Astrocyte of the spinal cord (primary cell): ENCODE measurements at places on chromosomes 5 and 9.

DNA sequence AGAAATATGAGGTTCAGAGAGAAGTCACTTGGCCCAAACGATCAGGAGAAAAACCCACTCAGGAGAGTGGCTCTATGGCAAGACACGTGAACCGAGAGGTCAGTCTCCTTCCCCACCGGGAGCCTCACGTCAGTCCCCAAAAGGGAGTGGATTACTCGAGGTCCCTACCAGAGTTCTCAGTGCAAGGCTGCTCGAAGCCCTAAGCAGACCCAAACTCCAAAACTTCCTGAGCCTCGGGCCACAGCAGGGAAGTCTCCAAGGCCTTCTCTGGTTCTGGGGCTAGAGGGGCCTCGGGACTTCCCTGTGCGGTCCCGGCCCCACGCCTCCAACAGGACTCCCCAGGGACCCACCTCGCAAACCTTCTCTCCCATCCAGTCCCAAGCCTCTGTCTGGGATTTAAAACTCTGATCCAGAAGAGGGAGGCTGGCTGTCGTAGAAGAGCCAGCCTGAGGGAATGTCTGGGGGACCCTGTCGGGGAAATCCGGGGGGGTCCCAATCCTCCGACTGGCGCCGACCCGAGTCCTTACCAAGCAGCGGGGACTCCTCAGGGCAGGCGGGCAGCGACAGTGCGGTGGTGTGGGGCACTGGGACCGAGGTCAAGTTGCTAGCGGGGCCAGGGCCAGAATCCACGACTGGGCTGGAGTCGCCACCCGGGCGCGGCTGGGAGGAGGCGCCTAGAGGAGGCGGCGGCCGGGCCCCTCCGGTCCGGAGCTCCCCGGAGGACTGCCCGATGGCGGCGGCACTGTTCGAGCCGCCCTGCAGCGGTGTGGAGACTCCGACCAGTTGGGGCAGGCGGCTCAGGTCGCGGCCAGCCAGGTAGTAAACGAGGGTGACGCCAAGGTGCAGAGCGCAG, 679 bp downstream of the B4GALT1 start:
- DNase-seq = no peak

GRCh38 chr5:67515762-67516161, 319.2 kb upstream of the CD180 start:
- DNase-seq = no peak

DNA sequence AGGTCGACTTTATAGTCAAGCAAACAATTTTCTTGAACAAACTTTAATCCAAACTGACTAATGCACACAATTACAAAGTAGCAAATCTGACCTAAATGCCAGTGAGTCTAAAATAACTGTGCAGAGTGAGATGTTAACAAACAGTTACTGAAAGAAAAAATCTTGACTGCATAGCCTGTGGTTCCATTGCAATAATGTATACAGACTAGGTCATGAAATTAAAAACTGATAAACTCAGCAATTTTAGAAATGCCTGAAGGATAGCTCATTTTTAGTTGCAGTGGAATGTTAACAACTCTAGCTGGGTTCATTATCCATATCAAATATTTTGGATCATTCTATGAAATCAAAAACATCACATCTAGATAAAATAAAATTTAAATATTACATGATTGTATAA, 73.4 kb upstream of the CDH12 start:
- no peak for DNase-seq

DNA sequence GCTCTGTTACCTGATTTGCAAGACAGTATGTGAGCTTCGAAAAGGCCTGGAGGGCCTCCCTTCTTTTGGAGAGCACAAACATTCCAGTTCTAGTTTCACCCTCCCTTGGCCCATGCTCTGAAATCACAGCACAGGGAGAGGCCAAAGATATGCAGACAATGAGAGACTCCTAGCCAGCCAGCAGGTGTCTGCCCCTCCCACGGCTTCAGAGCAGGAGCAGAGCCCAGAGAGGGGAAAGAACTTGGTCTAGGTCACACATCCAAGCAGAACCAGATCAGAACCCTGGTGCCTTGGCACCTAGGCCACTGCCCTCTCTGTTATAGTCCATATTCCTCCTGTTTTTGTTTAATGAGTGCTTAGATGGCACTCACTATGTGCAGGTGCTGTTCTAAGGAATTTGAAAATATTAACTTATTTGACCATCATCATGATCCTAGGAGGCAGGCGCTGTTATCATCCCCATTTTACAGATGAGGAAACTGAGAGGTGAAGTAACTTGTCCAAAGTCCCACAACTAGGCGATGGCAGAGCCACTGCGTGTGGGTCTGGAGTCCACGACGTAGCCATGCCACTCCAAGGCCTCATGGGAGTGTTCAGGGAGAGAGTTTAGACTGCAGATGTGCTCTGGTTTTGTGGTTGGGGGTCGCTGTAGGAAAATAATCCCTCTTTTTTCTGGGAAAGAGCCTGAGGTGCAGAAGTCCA, 27.2 kb downstream of the TMOD1 start:
- DNase-seq = no peak

GRCh38 chr9:133512253-133513213, 12.2 kb downstream of the MYMK start:
- no peak for DNase-seq

DNA sequence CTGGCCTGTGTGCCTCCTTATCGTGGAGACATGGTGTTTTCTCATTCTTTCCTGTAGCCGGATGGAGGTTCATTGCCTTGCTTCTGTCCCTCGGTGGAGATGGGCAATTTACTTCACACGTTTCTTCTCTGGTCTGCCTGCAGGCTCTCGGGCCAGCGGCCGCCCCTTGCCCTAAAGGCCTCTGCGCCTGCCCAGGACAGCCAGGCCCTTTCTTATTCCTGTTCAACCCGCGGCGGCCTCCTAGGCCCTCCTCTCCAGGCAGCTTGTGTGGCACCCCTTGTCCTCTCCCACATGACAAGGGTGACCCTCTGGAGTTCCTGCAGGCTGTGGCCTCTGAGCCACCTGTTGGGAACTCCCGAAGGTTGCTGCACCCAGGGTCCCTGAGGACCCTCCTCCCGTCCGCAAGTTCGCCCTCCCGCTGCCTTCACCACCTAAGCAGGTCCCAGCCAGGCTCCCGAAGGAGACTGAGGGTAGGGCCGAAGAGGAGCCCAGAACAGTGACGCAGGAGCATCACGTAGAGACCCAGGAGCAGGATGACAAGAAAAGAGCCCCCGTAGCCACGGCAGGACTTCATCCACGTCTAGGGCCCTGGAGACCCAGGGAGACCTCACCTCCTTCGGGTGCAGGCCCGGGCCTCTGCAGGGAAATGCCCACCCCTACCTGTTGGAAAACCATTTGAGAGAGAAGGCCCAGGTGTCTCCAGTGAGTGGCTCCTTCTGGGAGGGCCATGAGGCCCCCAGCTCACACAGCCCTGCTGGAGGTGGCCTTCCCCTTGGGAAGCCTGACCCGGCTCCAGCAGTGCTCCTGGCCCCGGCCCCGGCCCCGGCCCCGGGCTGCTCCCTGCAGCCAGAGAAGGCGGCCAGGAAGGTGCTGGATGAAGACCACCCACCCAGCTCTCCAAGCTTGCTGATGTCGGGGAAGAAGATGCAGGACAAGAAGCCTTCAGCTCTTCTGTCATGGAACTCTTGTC, 291.4 kb downstream of the TLE4 start:
- no peak for DNase-seq

GRCh38 chr5:96933764-96934707, 1.8 kb upstream of the LNPEP start:
- DNase-seq = no peak

GRCh38 chr9:92614763-92615461, 55.0 kb downstream of the IPPK start:
- no peak for DNase-seq

- no peak for DNase-seq
Observed at GRCh38 chr9:76289042-76289441, 105.2 kb downstream of the RFK start.

DNA sequence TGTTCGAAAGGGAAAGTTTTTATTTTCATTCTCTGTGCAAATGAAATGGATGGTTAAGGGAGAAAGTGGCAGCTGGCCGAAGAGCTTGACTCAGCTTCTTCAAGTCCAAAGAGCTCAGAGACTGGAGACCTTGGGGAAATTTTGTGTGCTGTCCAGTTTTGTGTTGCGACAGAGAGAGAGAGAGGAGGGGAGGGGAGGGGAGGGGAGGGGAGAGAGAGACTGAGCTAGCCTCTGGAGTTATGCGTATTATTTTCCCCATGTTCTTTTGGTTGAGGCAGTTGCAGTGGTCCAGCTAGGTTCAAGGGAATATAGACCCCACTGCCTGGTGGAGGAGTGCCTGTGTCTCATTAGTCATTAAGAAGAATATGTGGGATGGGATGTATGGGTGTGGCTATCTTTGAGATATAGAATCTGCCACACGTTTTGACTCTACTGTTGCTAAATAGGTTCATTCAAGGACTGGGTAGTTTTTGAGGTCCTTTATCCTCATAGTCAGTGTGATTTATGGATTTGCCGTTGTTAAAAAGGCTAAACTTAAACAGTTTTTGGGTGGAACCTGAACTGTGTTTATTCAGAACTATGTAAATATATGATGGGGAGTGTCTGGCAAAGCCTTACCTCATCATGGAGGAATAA, 69.7 kb downstream of the ARHGAP26 start:
- no peak for DNase-seq

DNA sequence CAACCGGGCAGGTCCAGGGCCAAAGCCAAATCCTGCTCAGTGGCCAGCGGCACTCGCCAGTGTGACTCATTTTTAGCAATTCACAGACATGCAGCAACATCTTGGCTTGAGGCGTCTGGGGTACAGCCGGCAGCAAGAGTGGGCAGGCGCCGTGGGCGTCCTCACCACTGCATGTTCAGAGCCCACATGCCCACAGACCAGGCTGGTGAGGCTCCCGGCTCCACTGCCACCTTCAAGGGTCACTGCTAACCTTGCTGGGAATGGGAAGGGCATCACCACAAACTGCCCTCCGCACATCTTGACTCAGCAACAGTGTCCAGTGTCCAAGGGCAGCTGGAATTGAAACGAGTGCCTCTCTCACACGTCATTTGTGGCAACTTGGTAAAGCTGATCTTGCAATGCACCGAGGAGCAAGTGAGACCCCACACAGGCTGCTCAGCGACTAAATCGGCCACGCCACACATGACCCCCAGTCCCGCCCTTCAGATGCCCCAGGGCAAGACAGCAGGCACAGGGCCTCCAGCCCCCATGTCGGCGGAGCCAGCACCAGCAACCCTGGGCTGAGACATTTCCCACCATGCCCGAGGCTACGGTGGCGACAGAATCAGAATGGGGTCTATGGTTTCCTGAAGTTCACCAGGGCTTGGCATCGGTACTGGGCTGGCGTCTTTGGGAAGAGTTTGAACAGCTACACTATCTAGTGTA, 140.3 kb downstream of the ROR2 start:
- peak; percentile 6 for DNase-seq

DNA sequence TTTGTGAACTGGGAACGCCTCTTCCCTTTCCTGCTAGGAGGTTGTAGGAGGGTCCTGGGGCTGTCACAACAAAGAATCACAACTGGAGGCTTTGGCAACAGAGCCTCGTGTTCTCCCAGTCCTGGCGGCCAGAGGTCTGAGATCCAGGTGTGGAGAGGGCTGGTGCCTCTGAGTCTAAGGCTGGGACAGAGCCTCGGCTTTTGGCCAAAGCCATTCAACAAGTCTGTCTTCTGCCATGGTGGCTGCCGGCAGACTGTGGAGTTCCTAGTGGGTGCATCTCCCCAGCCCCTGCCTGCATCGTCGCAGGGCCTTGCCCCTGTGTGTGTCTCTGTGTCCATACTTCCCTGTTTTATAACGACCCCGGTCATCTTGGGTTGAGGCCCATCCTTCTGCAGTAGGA, 9.5 kb upstream of the IRX4 start:
- no peak for DNase-seq

DNA sequence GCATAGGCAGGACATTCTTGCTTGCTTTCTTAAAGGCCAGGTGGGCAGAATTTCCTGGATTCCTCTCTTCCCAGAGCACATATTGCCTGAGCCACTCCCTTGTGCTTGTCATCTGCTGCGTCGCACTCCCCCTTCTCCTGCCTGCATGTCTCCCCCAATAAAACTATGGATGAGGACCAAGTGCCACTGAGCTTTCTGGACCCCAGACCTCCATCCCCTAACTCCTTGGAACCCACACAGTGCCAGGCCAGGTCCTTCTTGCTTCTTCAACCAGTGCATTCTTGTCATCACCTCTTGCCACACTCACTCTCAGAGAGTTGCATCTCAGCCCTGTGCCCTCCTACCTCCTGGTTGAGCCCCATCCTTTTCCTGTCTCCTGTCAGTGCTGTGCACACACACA, 157.9 kb upstream of the PANK3 start:
- no peak for DNase-seq

GRCh38 chr5:137040641-137041340, 458.3 kb downstream of the SPOCK1 start:
- no peak for DNase-seq

DNA sequence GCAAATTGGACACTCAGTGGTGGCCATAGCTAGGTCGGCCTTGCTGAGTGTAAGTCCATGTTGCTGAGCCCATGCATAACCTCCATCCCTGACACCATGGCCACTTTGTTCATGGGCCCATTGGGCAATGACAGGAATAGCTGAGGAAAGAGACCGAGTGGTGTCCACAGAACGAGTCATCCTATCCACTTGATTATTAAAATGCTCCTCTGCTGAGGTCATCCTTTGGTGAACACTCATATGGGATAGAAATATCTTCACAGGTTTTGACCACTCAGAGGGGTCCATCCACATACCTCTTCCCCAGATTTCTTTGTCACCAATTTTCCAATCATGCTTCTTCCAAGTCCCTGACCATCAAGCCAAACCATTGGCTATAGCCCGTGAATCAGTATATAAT, 63.6 kb downstream of the PPIC start:
- peak; percentile 17 for DNase-seq

- DNase-seq = no peak
Observed at GRCh38 chr9:110308633-110309038, 29.0 kb downstream of the TXNDC8 start.

GRCh38 chr9:69171049-69171448, 3.0 kb upstream of the TJP2 start:
- DNase-seq = peak; percentile 38

- DNase-seq = no peak
Observed at GRCh38 chr9:93665637-93666438, 89.5 kb downstream of the PHF2 start.

DNA sequence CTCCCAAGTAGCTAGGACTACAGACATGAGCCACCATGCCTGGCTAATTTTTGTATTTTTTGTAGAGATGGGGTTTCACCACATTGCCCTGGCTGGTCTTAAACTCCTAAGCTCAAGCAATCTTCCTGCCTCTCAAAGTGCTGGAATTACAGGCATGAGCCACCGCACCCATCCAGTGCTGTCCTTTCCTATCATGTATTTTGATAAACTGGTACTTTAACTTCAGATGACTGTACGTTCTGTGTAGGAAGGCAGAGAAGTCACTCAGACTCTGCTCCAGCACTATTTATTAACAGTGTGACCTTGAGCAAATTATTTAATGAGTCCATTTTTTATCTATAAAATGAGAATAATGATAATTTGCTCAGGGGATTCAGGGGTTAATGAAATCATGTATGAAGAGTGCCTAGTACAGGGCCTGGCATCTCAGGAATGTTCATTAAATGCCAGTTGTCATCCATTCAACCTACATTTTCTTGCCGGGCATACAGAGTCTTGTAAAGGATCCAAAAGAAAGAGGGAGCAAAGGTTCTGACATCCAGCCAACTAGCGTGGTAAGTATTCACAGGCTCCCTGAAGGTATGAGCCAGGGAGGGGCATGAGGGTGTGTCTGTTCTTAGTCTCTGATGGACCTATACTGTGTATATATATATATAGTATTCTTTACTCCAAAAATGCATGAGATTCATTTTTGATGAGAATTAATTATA, 201.9 kb downstream of the PBX3 start:
- DNase-seq = no peak
